Right ventricle myocardium superior (tissue), 1 donor: ENCODE measurements at places on chromosomes 6 and 20.
A peak's percentile ranks its signal among the peaks of the same experiment; 100 is the strongest.

DNA sequence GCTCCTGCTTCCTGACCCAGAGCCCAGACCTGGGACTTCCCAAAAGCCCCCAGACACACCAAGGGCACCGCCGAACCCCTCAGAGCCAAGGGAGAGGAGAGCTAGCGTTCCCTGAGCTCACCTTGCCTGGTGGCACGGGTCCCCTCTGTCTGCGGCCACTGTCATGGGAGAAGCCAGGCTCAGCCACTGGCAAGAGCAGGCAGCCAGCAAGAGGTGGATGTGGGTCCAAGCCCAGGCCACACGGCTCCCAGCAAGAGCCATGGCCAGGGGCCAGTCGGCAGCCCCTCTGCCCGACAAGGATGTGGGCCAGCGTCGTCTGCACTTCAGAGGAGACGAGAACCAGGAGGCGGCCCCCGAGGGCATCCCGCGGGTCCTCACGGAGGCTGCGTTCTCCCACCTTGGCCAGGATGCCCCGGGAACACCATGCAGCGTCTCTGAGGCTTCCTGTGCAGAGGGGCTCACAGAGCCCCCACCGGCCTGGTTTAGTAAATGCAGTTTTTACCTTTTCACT is 2.2 kb upstream of the PPDPF start:
- DNase-seq: peak; percentile 42

- no peak for DNase-seq
Measured at GRCh38 chr6:31715022-31715958, at the start of gene LY6G6D. TSS of gene LY6G6D (plus strand) at chr6:31715348. CDS start at chr6:31715356, 8 bp downstream.

GRCh38 chr6:140774080-140774505 is 1358.6 kb upstream of the GJE1 start:
- no peak for DNase-seq

GRCh38 chr6:40674170-40674569 is 87.0 kb upstream of the LRFN2 start:
- DNase-seq: no peak

- no peak for DNase-seq
Measured at GRCh38 chr6:15842727-15843117, 179.9 kb upstream of the DTNBP1 start.

DNA sequence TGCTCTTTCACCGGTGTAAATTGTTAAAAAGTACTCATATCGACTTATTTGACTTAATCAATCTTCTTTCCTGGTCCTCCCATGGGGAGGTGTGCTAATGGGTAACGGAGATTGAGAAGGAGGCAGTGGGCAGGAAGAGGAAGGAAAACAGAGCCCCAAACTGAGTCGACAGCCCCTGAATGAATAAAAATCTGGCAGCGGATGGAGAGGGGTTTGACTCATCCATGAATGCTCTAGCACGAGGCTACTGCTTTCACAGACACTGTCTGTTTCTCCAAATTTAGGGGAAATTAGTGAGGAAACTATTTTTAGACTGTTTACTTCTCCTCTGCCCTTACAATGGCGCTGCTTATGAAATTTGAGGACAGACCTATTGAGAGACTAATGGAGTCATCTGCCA is 142.2 kb upstream of the ATXN1 start:
- DNase-seq: no peak

- no peak for DNase-seq
Measured at GRCh38 chr20:47146686-47147085, 209.8 kb downstream of the ZMYND8 start.
